Activated CD4-positive, alpha-beta T cell treated with anti-CD3 and anti-CD28 coated beads for 36 hours (primary cell): ENCODE measurements at places on chromosomes 6 and 20.
A peak's percentile ranks its signal among the peaks of the same experiment; 100 is the strongest.

GRCh38 chr20:42598581-42598980 lies 591.1 kb downstream of the PTPRT start:
- no peak for DNase-seq

GRCh38 chr6:27139756-27140579 lies 107.5 kb upstream of the PRSS16 start:
- peak; percentile 56 for DNase-seq

- DNase-seq = no peak
These were observed 110.6 kb downstream of the BACH2 start for GRCh38 chr6:90186026-90186425.

GRCh38 chr6:3076320-3076719 lies 8.0 kb downstream of the RIPK1 start:
- no peak for DNase-seq

- DNase-seq = no peak
These were observed 16.7 kb downstream of the KCTD20 start for GRCh38 chr6:36459501-36459900.

GRCh38 chr6:99520855-99521632 lies 5.8 kb upstream of the USP45 start:
- DNase-seq = peak; percentile 89

DNA sequence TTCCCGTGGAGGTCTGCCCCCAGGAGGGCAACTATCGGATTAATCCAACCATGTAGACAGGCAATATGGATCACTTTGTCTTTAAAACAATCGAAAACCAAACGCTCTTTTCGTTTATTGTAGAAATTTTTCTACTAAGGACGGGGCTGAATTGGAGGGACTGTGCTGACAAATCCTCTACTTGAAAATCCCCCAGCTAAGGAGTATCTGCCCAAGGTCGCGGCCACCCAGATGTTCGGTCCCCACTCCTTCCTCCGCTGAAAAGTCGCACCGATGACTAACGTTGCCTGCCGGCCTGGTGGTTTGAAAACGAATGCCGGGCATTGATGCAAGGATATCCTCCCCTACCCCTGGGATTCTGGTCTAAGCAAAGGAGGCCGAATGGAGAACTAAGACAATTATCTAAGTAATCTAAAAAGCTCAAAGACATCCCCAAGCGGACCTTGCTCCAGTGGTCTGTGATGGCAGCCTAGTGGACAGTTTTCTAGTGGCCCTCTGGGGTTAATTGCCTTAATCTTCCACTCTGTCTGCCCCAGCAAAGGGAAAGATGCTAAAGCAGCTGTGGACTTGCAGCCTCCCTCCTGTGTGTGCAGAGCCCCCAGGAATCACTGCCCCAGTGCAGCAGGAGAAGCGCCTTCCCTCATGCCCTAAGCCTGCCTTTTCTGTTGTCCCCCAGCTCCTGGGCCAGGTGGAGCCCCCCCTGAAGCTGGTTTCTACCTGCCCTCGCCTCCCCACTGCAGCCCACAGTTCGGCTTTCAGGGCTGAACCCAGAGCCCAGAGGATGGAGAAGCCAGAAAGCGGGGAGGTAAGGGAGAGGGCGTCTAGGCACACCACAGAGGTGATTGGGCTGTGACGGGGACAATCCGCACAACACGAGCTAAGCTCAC lies 3.6 kb upstream of the FOXC1 start:
- peak; percentile 34 for DNase-seq

DNA sequence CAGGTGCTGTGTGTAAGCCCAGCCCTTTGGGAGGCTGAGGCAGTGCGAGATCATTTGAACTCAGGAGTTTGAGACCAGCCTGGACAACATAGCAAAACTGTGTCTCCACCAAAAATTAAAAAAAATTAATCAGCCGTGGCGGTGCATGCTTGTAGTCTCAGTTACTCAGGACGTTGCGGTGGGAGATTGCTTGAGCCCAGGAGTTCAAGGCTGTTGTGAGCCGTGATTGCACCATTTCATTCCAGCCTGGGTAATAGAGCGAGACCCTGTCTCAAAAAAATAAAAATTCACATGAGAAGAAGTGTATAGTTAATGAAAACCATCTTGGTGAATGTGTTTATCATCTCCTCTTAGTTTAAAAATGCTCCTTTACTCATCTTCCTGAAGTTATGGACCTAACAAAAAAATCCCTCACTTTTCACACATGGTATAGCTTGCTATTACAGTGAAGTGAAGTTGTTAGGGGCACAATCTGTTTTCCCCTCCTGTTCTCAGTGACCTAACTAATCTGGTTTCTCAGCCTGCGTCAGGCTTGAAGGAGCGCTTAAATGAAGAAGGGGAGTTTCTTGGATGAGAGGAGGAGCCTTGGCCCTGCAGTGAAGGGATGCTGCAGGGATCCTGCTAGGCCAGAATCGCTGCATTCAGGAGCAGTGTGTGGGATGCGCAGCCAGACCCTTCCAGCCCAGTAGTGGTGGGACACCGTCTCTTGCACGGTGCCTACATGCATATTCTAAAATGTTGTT lies 45.3 kb downstream of the JARID2 start:
- DNase-seq = no peak

GRCh38 chr6:45818655-45819054 lies 197.0 kb downstream of the CLIC5 start:
- no peak for DNase-seq

GRCh38 chr20:37902504-37903313 lies at the start of gene VSTM2L:
VSTM2L (plus strand) TSS chr20:37903127; CDS start chr20:37903351, 224 bp downstream.
- peak; percentile 53 for DNase-seq

DNA sequence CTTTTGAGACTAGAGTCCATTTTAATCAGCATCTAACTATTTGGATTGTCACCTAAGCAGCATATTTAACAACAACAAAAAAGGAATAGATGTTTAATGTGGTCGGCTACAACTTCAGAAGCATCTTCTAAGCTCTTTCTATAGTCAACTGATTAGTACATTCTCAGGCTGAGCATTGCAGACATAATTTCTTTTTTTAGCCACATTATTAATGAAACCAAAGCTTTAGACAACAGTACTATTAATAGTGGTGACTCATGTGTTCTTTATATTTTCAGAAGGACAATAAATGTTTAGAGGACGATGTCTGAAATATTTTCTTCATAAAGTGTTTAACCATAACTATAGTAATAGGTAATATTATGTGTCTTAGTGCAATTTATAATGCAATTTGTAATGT lies 52.4 kb downstream of the TPD52L1 start:
- DNase-seq = no peak

DNA sequence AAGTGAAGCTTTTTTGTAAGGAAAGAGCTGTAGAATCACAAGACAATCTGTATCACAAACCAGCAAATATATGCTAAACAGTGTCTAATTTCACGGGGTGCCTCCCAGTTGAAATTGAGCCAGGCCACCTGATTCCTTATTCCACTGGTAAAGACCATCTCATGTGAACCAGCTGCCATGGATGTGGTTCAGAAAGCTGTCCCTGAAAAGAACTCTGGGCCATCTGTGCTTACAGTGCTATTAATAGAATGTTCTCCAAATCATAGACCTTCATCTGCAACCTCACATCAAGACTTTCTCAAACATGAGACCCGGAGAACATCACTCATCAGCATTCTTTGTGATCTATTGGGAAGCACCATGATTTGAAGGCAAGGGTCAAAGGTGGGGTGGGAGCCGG lies 89.7 kb downstream of the FBXO5 start:
- no peak for DNase-seq

GRCh38 chr20:38726804-38727606 lies 2.7 kb downstream of the SLC32A1 start:
- peak; percentile 88 for DNase-seq

DNA sequence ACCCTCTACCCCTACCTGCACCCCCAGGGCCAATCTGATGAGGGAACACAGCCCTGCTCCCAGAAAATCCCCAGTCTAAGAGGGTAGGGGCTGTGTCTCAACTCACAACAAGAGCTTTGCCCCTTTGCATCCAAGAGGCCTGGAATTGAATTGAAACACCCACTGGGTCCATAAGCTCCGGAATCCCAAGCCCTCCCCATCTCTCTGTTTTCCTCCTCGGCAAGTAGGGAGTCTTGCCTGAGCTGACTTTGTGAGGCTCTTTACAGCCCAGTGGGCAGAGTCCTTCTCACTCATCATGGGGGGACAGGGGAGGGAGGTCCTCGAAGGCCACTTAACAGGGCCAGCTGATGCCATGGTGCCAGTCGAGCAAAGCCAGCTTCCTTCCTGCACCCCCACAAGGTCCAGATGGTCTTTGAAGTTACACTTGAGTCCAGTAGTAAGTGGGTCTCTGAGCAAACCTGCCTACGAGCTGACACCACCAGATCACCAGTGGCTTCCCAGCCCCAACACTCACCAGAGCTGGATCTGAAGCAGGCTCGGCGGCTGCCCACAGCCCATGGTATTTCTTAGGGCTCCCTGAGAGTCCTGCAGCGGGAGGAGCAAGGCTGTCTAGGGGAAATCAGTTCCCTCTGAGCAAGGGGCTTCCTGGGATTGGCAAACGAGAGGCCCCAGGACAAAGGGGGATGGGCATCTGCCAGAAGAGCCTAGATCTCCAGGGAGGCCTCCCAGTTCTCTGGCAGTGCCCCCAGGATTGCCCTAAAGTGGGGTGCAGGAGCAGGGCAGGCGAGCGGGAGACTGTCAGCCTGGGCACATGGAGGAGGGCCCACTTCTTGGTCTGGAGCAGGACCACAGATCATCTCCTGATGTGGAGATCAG lies 144.5 kb downstream of the VEGFA start:
- DNase-seq = no peak

- DNase-seq = no peak
These were observed 34.9 kb downstream of the GCM1 start for GRCh38 chr6:53113742-53114141.

DNA sequence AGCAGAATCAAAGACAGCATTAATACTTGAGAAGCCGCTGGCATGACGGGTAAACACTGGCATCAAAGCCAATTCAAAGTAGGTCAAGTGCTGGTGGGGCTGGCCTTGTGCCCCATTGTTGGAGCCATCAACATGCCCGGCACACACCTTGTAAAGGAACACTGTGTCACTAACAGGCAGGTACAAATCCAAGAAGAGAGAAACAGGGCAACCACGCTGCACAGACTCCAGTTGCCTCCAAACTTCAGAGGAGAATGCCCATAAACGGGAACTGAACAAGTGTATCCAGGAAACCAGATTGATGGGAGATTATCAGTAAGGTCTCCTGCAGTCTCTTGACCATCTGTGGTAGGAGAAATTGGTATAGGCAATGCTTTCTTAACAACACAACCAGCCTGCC lies 127.0 kb upstream of the STXBP5 start:
- DNase-seq = no peak
